Type B pancreatic cell (in vitro differentiated cells): ENCODE measurements at places on chromosomes 6 and 20. TPM values are rescaled to one million over a fixed set of nuclear protein-coding genes. Genes with fewer than 3 reads are reported as not detected.
A peak's percentile ranks its signal among the peaks of the same experiment; 100 is the strongest.

GRCh38 chr6:30912746-30913520 is 1.1 kb upstream of the VARS2 start:
- no peak for DNase-seq

DNA sequence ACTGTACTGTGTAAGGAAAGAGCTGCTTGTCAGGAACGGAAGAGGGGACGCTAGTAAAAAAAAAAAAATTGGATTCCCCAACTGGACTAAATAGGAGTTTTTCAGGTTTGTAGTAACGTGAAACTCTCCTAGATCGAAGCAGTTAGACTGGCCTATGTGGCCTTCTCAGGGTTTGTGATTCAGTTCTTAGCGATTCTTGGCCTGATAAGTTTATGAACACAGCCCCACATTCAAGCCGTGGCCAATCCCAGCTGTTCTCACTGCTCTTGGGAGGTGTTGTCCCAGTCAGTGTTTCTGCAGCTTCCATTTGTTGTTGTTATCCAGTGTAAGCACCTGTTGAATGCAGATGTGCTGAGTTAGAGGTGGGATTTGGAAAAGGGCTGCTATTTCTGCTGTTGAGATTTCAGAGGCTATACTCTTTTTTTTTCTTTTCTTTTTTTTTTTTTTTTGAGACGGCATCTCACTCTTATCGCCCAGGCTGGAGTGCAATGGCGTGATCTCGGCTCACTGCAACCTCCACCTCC is 29.7 kb downstream of the TAF8 start:
- no peak for DNase-seq

DNA sequence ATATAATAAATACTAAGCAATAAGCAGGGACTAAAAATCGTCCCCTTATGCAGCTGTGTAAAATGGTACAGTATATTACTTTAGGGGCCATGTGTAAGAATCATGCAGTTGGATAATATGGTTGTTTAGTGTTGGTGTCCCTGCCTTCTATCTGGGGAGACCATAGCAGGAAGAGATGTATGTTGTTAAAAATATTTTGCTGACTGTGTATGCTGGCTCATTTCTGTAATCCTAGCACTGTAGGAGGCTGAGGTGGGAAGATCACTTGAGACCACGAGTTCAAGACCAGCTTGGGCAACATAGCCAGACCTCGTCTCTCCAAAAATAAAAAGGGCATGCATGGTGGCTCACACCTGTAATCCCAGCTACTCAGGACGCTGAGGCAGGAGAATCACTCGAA is 5.6 kb downstream of the PANK2 start:
- no peak for DNase-seq

GRCh38 chr6:72440611-72441010 is 181.3 kb upstream of the KCNQ5 start:
- DNase-seq, result no peak

- DNase-seq, result no peak
Measured at GRCh38 chr6:169320013-169320412, 66.4 kb upstream of the THBS2 start.

DNA sequence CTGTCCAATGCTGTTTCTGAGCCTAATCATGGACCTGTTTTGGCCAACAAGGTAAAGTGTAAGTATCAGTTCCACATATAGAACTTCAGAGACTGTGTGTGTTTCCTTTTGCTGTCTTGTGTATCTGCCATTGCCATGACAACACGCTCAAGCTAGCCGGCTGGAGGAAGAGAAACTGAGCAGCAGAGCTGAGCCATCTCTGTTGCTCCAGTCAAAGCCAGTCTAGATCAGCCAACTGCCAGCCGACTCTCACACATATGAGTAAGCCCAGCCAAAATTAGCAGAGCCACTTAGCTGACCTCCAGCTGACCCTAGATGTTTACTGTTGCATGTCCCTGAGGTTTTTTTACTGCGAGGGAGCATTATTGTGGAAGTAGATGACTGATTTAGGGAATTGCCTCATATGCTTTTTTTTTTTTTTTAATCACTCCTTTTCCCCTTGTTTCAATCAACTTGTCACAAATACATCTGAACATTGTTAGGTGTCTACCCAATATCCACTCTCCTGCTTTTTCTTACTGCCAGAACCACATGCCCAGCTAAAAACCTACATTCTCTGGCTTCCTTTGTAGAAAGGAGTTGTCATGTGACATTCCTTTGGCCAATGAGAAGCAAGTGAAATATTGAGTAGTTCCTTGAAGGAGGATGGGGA is 304.3 kb upstream of the SUPT3H start:
- DNase-seq, result no peak

GRCh38 chr6:41177287-41177686 is 14.4 kb upstream of the TREM2 start:
- DNase-seq, result no peak

DNA sequence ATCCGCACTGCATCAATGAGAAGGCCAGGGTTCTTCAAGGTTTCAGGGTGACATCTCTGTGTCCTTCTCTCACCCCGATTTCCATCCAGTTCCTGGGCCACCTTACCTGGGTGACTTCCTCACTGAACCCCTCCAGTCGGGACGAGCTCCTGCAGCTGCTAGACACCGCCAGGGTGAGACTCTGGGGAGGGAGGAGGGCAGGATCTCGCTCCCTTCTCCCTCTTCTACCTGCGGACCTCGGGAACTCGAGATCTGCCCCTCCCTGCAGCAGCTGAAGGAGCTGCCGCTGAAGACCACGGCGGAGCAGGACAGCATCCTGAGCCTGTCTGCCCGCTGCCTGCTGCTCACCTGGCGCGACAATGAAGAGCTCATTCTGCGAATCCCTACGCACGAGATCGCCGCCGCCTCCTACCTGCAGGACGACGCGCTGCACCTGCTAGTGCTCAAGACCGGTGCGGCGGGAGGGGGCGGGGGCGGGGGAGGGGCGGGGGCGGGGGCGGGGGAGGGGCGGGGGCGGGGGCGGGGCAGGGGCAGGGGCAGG is 7.5 kb downstream of the CCM2L start:
- DNase-seq, result no peak

- DNase-seq, result no peak
Measured at GRCh38 chr6:143261899-143262436, 188.5 kb downstream of the ADAT2 start.

DNA sequence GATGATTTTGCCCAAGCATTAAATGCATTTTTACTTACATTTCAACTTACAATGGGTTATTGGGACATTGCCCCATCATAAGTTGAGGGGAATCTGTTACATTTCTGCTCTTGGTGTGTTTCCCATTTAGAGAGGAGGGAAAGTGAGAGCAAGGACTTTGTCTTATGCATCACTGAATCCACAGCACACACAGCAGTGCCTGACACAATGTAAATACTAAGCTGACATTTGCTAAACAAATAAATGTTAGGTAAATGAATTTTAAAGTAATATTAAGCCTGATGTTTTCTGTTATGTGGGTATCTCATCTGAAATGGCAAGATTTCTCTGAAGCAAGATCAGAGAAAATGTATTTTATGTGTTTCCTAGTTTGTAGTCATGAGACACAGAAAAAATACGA is 143.6 kb upstream of the STXBP5 start:
- DNase-seq, result no peak

GRCh38 chr6:47440719-47441118 is 36.9 kb upstream of the CD2AP start:
- DNase-seq, result no peak

- DNase-seq, result no peak
Measured at GRCh38 chr20:2473516-2473915, 2.9 kb upstream of the SNRPB start.

GRCh38 chr20:58938541-58938940 is 42.5 kb upstream of the NELFCD start:
- DNase-seq, result no peak

GRCh38 chr6:124741341-124741740 is 220.9 kb upstream of the RNF217 start:
- DNase-seq, result no peak

DNA sequence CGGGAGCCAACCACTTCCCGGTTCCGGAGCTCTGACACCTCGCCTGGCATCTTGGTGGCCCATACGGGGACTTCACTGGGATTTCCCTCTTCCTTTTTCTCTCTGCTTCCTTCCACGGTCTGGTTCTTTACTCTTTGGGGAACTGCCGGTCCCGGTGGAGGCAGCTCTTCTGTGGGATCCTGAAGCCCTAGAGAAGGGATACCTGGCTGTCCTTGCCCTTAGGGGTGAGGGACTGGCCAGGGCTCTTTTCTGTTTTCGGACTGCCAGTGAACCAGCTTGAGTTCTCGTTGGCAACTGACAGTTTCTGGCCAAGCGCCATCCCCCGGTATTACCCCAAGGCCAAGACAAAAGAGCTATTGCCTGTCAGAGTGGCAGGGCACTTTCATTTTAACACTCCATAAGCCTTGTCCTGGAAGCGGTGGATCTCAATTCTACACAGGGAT is 880 bp upstream of the CPXM1 start:
- DNase-seq, result peak; percentile 37

DNA sequence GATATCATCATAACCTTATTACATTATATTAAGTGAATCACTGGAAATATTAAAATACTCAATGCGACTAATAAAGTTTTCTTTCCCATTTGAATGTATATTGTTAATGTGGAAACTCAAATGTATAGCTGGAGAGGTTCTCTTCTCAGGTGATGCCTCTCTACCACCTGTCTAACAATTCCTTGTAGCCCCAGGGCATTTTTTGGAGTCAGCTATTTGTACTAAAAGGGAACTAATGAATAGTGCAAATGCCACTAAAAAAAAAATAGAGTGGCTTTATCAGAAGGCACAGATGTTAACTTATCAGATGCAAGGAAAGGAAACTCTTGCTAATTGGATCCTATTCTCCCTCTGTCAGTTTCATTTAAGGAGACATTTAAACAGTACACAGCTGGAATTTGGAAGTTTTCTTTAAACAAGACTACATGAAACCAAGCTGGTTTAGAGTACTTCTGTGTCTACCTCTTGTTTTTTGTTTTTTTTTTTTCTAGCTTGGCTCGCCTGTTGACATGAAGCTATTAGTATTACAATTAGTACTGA is 897.0 kb upstream of the SLC35B3 start:
- DNase-seq, result no peak

GRCh38 chr6:156862711-156863110 is 85.5 kb downstream of the ARID1B start:
- DNase-seq, result no peak

DNA sequence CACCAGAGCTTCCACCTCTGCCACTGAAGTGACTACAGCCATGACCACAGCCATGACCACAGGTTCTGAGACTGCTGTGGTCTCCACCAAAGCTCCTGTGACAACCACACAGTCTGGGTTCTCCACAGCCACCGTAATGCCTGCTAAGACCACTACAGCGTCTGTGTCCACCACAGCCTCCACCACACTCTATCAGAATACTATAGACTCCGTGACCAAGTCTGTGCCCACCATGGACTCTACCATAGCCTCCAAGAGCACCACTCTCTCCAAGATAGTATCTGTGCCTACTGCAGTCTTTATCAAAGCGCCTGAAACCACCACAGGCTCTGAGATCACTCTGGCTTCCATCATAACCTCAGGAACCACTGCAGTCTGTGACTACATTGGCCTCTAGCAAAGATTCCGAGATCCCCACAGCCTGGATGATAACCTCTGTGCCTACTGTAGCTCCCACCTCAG is 18.3 kb upstream of the MUC21 start:
- no peak for DNase-seq

DNA sequence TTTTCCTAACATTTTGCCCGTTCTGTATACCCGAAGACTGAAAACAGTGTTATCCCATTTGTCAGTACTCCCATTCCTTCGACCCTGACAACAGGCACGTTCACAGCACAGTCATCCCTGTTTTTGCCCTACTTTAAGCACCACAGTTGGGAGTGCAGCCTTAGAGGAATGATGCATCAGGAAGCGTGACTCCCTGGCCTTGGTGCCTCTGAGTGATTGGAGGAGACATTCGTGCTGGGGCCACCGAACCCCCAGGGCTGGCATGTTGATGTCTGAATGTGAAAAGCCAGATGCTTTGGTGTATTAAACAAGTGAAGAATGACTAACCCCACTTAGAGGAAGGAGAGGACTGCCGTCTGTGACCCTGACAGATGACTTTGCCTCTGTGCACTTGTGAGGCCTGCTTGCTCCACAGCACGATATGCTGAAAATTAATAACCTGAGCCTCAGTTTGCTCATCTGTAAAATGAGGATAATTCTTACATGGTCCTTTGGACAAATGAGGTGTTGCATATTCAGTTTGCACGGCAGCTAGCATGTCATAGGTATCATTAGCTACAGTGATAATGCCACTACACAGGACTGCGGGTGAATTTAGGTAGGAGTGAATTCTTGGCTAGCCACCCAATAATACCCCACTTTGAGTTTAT is 36.0 kb downstream of the STK35 start:
- no peak for DNase-seq

DNA sequence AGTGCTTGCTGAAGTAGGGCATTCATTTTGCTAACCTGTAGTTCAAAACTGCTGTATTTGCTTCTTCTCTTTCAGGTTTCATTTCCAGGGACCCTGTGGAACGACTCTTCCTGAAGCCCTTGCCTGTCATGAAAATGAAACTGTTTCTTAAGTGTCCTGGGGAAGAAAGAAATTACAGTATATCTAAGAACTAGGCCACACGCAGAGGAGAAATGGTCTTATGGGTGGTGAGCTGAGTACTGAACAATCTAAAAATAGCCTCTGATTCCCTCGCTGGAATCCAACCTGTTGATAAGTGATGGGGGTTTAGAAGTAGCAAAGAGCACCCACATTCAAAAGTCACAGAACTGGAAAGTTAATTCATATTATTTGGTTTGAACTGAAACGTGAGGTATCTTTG is 3.4 kb upstream of the NOL7 start:
- no peak for DNase-seq

- DNase-seq, result no peak
Measured at GRCh38 chr6:12200761-12201160, 89.4 kb upstream of the EDN1 start.

- no peak for DNase-seq
Measured at GRCh38 chr6:137749696-137750211, 117.3 kb upstream of the TNFAIP3 start.

DNA sequence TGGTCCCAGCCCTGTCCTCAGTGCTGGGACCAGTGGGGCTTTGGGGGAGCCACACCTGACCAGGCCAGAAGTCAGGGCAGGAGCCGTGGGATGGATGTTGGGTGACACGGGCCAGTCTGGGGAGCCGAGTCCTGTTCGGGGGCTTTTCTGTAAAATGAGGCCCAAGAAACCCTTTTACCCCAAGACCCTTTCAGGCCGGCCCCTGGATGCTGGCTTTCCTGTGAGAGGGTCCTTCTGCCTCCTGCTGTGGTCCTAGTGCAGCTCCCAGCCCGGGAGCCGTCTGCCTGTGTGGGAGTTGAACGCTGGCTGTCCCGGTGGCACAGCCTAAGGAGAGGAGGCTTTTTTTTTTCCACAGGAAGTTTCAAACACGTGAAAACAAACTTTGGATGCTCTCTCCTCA is 123.2 kb downstream of the TMEM242 start:
- no peak for DNase-seq

The CDSN gene
- not detected in 2 replicates for total RNA-seq

The TBXT gene
- total RNA-seq, result 0.85 and 2.0 TPM in 2 replicates

The SLC16A10 gene
- 16.9 and 25.6 TPM in 2 replicates for total RNA-seq

The FRMD1 gene
- total RNA-seq, result 0.17 and 0.33 TPM in 2 replicates

The ZBTB9 gene
- total RNA-seq, result 11.3 and 14.5 TPM in 2 replicates

The IL20RA gene
- total RNA-seq, result 0.90 and 1.7 TPM in 2 replicates

The FARS2 gene
- 13.1 and 21.9 TPM in 2 replicates for total RNA-seq

The ZBTB46 gene
- 9.8 and 13.6 TPM in 2 replicates for total RNA-seq

The MYLK4 gene
- total RNA-seq, result 0.29 and 0.65 TPM in 2 replicates

The CDK5RAP1 gene
- 48.4 and 58.3 TPM in 2 replicates for total RNA-seq

The BTN1A1 gene
- total RNA-seq, result 0.36 and 1.3 TPM in 2 replicates
